Left colon (tissue), 2 donors: ENCODE measurements at places on chromosomes 2 and 18. TPM values are rescaled to one million over a fixed set of nuclear protein-coding genes. Genes with fewer than 3 reads are reported as not detected.

DNA sequence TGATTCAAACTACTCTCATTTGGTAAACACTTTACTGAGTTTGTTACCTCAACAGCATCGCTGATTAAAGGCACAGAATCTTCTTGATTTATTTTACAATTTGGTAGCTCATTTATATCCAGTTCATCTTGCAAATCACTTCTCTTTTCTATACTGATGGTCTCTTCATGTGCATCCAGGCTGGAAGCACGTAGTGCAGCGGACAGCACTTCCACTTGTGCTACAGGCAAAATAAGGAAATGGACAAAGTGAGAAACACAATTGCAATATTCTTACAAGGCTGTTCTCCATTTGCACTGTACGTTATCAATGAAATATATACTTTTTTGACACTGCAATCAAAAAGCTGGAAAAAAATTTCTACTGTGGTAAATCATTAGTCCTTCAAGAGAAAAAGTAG, 51.0 kb downstream of the PPP4R1 start:
- no peak for DNase-seq

The DAPL1 gene
- total RNA-seq: not detected

GRCh38 chr2:171531291-171531690, 9.0 kb downstream of the CYBRD1 start:
- no peak for DNase-seq

The MOCOS gene
- total RNA-seq: 5.6 TPM

The GCKR gene
- total RNA-seq: not detected

GRCh38 chr2:10792660-10793400, 19.8 kb downstream of the PDIA6 start:
- no peak for DNase-seq

The AMER3 gene
- total RNA-seq: 0.40 TPM
